ENCODE measurements at places on chromosomes 3 and 15.

GRCh38 chr15:31169558-31169957, 68.0 kb upstream of the TRPM1 start:
- no peak for DNase-seq

GRCh38 chr3:13951184-13951583, 71.3 kb upstream of the WNT7A start:
- DNase-seq, result no peak

GRCh38 chr3:171970301-171970788, 69.0 kb upstream of the FNDC3B start:
- DNase-seq, result no peak

- DNase-seq, result no peak
Measured at GRCh38 chr3:52162250-52162872, 8.1 kb upstream of the POC1A start.

DNA sequence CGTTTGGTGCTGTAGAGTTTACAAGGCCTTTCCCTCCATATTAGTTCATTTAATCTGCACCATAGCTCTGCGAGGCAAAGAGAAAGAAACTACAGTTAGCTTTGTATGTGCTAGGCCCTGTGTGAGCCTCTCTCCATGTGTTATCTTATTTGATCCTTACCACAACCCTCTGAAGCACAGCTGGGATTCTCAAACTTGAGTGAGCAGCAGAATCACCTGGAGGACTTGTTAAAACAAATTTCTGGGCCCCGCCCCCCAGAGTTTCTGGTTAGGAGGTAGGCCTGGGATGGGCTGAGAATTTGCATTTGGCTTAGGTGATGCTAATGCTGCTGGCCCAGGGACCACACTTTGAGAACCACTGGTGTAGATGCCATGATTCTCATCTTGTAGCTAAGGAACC, 12.3 kb downstream of the CA12 start:
- DNase-seq, result no peak

DNA sequence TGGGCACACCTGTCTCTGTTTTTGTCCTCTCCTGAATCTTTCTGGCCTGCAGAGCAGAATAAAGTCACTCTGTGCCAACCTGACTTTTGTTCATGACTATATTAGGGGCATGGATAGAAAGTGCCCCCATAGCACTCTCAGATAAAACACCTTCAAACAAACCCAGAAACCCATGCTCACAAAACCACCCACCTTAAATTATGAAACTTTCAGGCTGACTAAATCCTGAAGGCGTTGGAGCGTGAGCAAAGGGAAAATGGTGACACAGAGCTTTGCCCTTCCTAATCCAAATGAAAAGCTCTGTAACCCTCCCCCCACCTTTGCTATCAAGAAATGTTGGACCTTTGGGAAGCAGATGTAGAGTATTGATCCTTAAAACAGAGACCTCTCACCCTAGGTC, 138.9 kb downstream of the IGF1R start:
- no peak for DNase-seq

- no peak for DNase-seq
Measured at GRCh38 chr3:148168347-148168746, 529.4 kb upstream of the AGTR1 start.

DNA sequence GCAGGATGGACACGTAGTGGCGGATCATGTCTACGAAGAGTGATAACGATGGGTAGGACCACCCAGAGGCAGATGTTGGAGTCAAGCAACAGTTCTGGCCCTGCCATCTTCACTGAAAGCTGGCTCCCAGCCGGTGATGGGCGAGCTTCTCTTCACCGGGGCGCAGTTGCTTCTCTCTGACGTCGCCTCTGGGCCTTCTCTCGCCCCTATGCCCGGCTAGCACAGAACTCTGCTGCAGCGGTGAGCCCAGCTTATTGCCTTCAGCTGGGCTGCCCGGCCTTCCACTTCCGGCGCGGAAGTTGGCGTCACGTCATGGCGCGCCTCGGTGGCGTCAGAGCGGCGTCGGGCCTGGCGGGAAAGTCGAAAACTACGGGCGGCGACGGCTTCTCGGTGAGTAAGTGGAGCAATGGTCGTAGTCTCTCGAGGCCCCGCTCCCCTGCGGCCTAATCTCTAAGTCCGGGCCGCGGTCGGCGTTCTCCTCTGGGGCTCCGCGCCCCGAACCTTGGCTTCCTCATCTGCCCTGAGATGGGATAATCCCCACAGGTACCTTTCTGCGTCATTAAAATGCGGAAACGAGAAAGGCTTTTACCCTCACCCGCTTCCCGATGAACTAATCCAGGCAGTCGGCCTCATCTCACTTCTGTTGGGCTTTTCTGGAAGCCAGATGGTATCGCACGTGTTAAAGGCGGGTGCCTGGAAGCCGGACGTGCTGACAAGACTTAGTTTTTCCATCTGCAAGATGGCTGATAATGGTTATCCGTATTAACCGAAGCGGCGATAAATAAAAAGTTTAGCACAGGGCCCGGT, at the start of gene FANCD2:
TSS of gene FANCD2 (plus strand) at position 354 of the 807 bp plus-strand sequence. CDS start 2,221 bp downstream, outside the sequence.
- no peak for DNase-seq

GRCh38 chr3:45498532-45498931, 96.0 kb upstream of the LIMD1 start:
- no peak for DNase-seq

DNA sequence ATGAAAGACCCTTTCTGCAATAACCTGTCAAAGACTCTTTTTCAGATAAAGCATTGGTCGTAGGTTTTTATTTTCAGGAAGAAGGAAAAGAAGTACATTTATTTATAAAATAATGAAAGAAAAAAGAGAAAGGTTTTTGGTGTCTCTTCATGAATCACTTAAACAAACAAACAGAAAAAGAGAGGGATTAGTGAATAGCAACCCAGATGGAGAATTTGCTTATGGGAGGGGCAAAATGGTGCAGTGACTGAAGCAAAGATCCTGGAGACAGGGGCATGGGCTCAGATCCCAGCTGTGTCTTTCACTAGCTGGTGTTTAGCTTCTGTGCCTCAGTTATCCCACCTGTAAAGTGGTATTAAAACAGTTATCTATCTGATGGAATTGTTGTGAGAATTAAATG, 78.6 kb upstream of the PFN2 start:
- DNase-seq, result no peak

GRCh38 chr15:85718271-85718971, 76.3 kb downstream of the KLHL25 start:
- DNase-seq, result no peak

GRCh38 chr15:69606921-69607500, 154.4 kb downstream of the RPLP1 start:
- DNase-seq, result no peak

GRCh38 chr3:185250247-185250646, 3.6 kb downstream of the EHHADH start:
- no peak for DNase-seq

GRCh38 chr3:45235409-45235808, 9.3 kb upstream of the TMEM158 start:
- DNase-seq, result no peak

- peak; percentile 78 for DNase-seq
Measured at GRCh38 chr3:195102609-195103467, 168.1 kb downstream of the XXYLT1 start.

- no peak for DNase-seq
Measured at GRCh38 chr3:129360705-129361460, 67.6 kb downstream of the EFCAB12 start.

- no peak for DNase-seq
Measured at GRCh38 chr3:126551121-126551838, 7.5 kb downstream of the C3orf22 start.

Measured in non-pigmented ciliary epithelial cell (primary cell).